ENCODE measurements at places on chromosomes 7 and 10.

DNA sequence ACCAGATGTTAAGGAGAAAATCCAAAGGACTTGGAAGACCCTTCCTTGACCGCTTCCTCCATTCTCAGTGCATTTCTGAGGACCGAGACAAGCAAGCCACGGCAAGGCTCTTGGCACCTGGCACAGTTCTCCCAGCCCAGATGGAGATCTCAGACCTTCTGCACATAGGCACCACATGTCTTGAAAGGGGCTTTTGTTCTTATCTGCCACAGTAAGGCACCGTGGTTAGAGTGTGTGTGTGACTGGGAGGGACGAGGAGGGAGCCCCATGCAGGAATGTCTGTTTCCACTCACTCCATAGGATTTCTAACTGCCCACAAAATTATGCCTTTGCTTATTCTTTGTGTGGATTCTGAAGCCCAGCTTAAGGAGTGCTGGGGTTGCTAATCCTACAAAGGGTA lies 10.3 kb upstream of the WDR86 start:
- no peak for DNase-seq

GRCh38 chr10:102801978-102802377 lies 35.2 kb downstream of the CYP17A1 start:
- no peak for DNase-seq

DNA sequence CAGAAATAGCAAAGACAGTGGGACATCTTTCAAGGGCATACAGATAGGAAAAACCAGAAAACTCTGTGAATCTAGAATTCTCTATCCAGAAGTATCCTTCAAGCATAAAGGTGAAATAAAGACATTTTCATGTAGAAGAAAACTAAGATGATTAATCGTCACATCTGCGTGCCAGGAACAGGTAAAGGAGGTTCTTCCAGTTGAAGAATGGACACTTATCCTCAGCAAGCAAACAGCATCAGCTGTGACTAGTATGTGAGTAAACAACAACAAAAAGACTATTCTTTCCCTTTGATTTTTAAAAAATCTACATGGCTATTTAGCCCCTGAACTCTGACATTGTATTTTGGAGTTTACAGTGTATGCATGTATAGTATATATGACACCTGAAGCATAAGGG lies 124.9 kb downstream of the LRMDA start:
- DNase-seq: no peak

GRCh38 chr10:15459218-15459617 lies 88.1 kb upstream of the FAM171A1 start:
- no peak for DNase-seq

DNA sequence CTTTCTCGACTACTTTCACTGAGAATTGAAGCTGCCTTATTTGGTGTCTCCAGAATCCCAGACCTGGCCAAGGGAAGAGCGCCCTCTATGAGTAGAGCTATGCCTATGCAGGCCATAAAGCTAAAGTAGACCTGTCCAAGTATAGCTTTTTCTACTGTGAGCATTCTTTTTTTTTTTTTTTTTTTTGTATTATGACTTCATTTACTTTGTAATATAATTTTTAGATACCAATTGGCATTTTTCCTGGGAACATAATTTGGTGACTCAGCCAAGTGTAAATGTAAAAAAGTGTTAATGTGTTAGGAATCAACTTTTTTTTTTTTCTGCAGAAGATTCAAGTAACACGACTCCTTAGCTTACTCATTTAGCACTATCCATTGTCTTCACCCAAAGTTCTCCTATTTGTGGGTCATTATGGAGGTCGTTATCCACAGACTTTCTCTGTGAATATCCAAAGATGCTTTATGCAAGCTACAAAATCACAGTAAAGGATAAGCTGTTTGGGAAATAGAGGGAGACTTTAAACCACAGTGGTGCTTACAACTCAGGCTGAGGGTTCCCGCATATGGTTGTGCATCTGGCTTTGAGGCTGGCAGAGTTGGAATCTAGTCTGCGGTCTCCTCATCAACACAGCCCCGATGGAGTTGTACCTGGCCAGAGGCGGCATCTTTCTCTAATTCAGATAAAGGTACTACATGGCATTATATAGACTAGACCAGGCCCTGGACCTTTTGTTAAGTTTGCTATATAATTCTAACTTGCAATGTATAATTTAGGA lies 1040.2 kb upstream of the SORCS1 start:
- no peak for DNase-seq

- DNase-seq: no peak
These were observed 62.8 kb downstream of the ADARB2 start for GRCh38 chr10:1674501-1674900.

DNA sequence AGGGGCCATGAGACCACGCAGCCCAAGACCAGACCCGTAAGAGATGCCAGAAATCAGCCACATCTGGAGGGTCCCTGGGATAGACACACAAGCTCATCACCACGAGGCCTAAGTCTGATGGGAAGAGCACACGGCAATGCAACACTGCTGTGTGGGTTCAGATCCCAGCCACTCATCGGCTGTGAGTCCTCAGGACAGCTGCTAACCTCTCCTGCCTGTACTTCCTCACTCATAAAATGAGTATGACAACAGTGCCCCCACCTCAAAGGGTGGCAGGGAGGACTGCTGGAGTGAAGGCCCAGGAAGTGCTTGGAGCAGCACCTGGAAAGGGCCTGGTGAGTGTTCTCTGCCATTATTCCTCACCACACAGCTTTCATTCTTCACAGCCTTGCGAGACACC lies 60.9 kb downstream of the MAD1L1 start:
- no peak for DNase-seq

- no peak for DNase-seq
These were observed 2.0 kb downstream of the OPN1SW start for GRCh38 chr7:128773604-128774003.

DNA sequence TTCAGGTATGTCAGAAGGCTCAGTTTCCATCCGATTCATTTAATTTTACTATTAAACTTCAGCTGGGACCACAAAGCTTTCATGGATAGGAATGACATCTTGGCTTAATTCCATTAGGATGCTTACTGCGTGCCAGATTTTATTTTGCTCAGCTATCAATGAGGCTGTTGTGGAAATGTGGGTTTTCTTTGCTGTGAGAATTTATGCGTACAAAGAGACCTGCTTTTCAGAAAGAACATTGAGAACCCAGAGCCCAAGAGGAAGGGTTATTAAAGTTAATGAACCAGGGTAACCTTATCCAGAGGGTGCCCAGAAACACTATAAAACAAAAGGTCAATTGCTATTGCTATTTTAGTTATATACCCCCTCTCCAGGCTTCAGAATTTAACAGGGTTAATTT lies 98.3 kb downstream of the MKLN1 start:
- DNase-seq: no peak

DNA sequence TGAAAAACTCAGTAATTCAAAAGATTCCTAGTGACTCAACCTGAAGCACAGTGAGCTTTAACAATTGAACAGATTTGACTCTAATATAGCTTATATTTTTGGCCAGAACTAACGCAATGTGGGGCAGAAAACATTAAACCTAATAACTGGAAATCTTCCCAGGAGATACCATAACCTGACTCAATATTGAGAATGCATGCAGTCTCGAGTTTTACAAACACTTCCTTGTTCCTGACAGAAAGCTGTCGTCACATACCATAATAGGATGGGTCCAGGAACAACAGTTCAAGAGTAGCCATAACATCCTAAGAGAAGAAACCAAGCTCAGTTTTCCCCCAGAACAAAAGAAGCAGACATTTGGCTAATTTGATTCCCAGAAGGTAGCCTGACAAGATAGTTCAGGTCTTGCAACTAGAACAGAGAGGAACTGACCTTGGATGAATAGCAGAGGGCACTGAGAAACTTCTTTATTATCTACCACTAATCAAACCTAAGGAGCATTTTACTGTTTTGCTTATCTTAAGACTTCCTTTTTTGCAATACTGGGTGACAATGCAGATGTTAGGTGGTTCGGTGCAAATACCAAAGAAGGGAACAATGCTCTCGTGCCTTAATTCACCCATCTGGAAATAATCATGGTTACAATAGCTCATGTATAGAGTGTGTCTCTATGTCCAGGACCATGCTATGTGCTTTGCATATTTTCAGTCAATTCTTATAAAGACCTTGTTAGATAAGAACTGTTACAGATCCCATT lies 38.6 kb upstream of the ACSL5 start:
- no peak for DNase-seq

GRCh38 chr10:86827639-86828038 lies 71.2 kb downstream of the BMPR1A start:
- no peak for DNase-seq

DNA sequence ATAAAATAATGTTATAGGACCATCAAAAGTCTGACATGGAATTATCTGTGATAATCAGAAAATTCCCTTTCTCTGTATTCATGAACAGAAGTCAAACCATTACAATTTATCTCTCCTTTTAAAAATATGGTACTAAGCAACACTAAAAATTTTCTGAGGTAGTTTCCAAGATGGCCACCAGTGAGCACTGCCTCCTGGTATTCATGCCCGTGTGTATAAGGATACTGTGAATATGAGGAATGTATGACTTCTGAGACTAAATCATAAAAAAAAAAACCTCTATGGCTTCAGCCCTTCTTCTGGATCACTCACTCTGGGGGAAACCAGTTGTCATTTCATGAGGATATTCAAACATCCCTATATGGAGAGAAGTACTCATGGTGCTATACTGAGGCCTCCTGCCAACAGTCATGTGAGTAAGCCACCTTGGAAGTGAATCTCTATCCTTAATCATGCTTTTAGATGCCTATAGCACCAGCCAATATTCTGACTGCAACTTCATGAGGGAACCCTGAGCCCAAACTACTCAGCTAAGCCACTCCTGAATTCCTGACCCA lies 41.1 kb downstream of the SIRT1 start:
- DNase-seq: no peak

- DNase-seq: no peak
These were observed 101.4 kb downstream of the ZNF365 start for GRCh38 chr10:62475551-62475950.

DNA sequence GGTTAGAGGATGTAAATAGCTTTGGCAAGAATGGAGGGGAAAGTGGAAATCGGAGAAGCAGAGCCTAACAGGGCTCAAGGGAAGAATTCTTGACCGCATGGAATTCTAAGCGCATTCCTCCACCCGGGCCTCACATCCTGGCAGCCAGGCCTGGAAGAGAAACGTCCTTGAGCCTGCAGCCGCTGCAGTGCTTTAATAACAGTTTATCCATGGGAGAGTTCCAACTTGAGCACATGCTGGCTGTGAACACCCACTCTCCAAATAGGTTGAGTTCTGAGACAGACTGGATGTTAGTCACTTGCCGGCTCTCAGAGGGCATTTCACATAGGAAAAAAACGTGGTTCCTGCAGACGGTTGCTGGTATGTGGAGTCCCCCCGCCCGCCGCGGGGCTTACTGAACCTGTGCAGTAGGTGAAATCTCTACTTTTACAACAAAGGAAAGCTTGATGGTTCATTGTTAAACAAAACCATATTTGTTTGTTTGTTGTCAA lies 61.4 kb upstream of the STEAP1B start:
- no peak for DNase-seq

DNA sequence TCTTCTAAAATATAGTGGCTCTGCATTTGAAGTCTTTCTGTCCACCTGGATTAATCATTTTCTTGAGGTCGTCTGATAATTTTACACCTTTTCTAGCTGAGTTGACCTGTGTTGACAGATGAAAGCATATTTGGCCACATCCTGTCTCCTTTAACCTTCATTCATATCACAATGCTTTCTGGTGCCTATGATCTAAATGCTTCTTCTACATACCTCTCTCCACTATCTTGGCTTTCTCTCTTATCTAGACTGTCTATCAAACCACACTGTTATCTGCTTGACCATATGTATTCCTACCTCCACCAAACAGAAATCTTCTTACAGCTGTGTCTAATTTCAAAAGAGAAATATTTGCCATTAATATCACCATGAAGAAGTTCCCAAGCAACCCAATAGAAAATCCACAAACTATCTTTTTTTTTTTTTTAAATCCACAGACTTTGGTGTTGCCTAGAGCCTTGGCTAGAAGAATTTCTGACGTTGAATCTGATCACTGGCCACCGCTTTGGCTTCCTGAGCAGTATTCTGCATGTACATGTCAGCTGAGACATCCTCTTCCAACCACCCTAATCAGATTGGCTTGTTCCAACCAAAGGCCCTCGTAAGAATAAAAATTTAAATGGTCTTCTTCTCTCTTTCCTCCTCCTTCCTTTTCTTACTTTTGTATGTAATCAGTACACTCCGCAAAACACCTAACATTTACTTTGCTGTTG lies 66.3 kb upstream of the SP4 start:
- DNase-seq: no peak

DNA sequence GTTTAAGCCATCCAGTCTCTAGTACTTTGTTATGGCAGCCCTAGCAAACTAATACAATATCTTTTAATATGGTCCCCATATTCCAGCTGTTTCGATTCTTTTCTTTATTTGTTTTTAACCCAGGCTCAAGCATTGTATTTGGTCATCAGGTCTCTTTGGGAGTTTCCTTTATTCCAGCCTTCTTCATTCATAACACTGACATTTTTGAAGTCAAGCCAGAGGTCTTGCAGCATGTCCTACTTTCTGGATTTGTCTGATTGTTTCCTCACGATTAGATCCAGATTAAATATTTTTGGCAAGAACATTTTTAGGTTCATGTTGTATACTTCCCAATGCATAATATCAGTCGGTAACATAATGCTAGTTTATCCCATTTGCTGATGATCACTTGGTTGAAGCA lies 11.8 kb downstream of the SLC25A13 start:
- no peak for DNase-seq

DNA sequence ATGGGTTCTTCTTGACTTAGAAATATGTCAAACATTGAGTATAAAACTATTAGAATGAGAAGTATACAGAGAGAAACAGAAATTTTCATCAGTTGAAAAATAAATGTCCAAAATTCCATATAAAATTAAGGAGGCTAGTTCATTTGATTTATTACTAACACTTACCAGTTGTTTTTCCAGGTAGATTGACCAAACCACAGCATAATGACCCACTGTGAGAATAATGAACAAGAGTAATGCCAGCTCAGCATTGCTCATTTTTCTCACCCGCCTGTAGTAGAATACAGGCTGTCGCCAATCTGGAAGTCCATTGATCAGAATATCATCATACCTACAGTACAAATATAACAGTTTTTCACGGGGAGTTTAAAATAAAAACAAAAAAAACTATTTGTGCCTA lies 82.9 kb downstream of the DNAJC1 start:
- DNase-seq: no peak

DNA sequence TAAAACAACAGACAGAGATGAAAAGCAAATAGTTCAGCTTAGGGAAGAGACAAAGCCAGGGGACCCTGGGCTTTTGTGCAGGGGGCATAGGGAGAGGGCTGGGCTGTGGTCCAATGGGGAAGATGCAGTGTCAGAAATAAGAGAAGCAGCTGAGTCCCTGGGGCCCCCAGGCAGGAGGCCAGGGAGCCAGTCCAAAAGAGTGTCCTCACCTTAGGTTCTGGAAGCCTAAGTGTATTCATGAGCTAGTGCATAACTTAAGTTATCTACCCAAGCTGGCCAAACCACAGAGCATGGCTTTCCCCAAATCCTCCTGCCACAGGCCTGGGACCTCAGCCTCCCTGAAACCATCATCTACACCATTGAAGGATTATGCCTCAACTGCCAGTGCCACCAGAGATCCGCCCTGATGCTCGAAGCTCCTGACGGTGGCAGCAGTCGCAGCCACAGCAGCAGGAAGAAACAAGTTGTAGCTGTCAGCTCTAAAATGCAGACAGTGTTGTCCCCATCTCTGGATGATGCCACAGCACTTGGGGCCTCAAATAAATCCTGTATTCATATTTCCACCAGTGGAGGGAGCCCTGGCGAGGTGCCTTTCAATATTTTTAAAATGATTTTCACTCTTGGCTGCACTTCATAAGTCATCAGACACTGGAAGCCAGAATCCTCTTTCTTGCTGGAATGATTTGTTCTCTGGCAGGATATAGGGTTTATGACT lies 574.6 kb downstream of the GRID1 start:
- no peak for DNase-seq

GRCh38 chr7:130294314-130294713 lies 1.4 kb downstream of the CPA4 start:
- no peak for DNase-seq

Data from activated T-helper 9 cell treated with anti-CD3 and anti-CD28 coated beads, Interleukin-2, amount 50 U/mL, for 16 hours (primary cell).